ENCODE measurements at places on chromosomes 6 and 20.

- DNase-seq, result no peak
Measured at GRCh38 chr6:143313163-143313562, 137.3 kb downstream of the ADAT2 start.

GRCh38 chr20:33645396-33645795 is 16.7 kb upstream of the C20orf144 start:
- DNase-seq, result no peak

- DNase-seq, result no peak
Measured at GRCh38 chr6:153334121-153334520, 203.0 kb upstream of the RGS17 start.

GRCh38 chr6:121881974-121882667 is 446.7 kb downstream of the GJA1 start:
- no peak for DNase-seq

DNA sequence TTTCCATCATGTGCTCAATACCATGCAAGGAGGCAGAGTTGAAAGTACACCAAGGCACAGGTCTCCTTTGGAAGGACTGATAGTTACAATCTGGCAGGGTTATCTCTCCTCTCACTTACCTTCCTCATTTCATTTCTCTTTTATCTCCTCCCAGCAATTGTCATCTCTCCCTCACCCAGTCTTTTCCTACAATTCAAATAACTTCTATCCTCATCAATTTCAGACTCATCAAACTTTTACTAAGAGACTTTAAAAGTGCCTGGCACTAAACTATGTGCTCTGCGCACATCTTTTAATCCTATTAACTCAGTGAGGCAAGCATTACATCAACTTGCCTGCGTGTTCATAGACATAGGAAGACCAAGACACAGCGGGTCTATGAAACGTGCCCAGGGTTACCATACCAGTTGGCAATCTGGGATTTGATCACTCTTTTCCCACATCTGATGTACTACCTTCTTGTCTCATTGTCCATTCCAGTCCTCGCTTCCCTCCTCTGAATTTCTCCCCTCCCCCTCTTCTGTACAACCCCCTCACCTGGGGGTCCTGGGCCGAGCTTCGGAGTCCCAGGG is 1.2 kb downstream of the VARS1 start:
- peak; percentile 65 for DNase-seq

- no peak for DNase-seq
Measured at GRCh38 chr20:14198416-14198815, 139.0 kb downstream of the FLRT3 start.

GRCh38 chr6:170368544-170368943 is 62.0 kb downstream of the FAM120B start:
- DNase-seq, result no peak

DNA sequence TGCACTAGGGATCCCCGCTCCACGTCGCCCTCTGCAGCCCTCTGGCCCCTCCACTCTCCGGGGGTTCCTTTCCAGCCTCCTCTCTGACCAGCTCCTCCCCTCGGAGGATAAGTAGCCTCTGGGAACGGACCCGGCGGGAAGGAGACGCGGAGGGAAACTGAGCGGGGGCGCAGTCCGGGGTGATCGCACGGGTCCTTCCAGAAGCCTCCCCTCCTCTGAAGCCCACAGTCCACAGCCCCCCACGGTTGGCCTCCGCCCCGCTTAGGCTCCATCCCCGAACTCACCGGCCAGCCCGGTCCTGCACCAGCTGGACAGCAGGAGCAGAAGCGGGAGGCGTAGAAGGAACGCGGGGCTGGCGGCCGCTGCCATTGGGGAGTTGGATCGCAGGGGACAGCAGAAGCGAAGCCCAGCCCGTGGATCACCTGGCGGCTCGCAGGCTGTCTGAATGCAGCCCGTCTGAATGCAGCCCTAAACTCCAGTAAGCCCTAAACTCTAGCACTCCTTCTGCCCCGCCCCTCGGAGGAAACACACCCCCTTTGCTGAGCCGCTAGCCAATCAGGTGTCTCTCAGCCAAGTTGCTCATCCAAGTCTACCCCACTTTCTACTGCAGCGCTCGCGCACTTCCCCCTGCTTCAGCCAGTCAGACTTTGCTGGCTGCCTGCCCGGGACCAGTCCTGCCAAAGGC is at the start of gene RAET1G:
RAET1G (minus strand) TSS at position 480 of the 685 bp plus-strand sequence; CDS start at position 369, 111 bp downstream.
- peak; percentile 86 for DNase-seq

DNA sequence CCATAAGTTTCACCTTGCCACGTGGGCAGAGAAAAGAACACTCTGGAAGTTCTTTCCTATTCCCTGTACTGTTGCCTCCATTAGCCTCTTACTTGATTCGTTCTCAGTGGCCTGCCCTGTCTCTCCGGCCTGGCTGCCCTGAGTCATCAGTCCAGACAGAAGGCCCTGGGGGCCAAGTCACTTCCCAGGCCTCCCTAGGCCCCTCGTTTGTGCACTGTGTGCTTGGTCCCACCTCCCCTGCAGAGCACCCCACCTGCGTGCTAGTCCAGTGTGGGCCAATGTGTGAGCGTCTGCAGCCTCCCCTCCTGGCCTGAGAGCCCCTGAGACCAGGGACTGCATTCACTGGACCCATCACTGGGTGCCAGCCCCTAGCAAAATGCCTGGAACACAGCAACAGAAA is 191.2 kb upstream of the RREB1 start:
- no peak for DNase-seq

- DNase-seq, result no peak
Measured at GRCh38 chr6:27238010-27238983, 9.2 kb upstream of the PRSS16 start.

GRCh38 chr6:170093276-170093657 is 197.6 kb downstream of the DLL1 start:
- DNase-seq, result no peak

DNA sequence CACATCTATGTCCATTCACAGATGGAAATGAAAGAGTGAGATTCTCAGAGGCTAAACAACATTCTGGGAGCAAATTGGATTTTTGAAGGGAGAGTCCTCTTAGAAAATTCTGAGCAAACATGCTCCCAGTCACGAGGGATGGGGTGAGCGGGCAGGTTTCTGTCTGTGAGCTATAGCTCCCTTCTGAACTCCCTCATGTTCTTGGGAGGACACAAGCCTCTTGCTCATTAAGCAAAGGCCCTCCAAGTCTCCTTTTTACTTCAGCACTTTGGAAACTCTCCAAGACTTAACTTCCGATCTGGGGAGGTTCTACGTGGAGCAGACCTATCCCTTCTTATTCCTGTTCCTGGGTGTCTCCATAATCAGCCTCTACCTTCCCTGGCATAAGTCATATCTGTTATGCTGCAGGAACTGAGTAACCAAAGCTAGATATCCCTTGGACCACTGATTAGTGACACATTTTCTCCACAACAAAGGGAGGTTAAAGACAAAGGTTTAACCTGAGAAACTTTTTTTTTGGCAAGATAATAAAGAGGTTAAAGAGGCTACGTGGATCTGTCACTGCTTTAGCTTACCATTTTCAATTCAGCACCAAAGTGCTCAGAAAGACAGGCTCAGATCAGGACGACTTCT is 33.0 kb upstream of the SMIM29 start:
- DNase-seq, result no peak

DNA sequence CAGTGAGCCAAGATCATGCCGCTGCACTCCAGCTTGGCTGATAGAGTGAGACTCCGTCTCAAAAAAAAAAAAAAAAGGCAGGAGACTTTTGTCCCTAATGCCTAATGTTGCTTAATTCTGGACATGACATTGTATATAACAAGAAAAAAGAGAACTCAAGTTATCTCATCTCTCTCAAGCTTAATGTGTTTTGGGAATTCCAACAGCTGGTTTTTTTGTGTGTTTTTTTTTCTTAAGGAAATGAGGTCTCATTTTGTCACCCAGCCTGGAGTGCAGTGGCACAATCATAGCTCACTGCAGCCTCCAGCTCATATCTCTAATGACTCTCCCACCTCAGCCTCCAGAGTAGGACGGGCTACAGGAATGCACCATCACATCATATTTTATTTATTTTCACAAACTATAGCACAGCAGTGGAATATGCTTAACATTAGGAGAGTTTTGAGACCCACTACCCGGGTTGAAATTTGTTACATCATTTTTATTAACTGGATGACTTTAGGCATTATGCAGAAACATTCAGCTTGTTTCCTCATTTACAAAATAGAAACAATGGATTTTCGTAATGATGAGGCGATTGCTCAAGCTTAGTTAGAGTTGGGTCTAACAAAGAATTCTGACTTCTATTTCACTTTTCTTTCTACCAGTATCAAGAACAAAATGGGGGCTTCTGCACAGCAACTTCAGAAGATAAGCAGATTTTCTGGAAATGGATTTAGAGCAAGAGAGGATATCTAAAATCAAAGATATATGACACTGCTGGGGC is 104.1 kb upstream of the BTN3A2 start:
- no peak for DNase-seq

DNA sequence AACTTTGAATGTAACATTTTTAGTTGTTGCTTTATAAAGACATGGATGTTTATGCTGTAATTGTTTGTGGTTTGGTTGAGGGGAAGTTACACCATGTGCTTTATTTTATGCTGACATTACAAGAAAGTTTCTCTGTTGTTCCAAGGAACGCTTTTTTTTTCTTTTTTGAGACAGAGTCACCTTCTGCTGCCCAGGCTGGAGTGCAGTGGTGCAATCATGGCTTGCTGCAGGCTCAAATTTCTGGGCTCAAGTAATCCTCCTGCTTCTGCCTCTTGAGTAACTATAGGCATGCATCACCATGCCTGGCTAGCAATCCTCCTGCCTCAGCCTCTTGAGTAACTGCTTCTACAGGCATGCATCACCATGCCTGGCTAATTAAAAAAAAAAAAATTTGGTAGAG is 21.0 kb upstream of the IFNGR1 start:
- DNase-seq, result no peak

DNA sequence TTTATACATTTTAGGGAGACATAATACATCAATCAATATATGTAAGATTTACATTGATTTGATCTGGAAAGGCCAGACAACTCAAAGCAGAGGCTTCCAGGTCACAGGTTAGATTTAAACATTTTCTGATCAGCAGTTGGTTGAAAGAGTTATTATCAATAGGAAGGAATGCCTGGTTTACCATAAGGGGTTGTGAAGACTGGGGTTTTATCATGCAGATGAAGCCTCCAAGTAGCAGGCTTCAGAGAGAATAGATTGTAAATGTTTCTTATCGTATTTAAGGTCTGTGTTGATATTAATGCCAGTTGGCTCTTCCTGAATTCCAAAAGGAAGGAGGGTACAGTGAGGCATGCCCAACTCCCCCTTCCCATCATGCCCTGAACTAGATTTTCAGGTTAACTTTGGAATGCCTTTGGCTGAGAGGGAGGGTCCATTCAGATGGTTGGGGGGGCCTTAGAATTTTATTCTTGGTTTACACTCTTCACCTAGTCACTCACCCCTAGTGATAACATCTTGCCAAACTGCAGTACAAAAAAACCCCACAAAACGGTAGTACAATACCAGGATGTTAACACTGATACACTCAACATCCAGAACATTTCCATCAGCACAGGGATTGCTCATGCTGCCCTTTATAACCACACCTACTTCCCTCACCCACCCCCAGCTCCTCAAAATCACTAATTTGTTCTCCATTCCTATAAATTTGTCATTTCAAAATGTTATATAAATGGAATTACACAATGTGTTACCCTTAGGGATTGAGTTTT is 259.6 kb upstream of the PLN start:
- DNase-seq, result no peak

DNA sequence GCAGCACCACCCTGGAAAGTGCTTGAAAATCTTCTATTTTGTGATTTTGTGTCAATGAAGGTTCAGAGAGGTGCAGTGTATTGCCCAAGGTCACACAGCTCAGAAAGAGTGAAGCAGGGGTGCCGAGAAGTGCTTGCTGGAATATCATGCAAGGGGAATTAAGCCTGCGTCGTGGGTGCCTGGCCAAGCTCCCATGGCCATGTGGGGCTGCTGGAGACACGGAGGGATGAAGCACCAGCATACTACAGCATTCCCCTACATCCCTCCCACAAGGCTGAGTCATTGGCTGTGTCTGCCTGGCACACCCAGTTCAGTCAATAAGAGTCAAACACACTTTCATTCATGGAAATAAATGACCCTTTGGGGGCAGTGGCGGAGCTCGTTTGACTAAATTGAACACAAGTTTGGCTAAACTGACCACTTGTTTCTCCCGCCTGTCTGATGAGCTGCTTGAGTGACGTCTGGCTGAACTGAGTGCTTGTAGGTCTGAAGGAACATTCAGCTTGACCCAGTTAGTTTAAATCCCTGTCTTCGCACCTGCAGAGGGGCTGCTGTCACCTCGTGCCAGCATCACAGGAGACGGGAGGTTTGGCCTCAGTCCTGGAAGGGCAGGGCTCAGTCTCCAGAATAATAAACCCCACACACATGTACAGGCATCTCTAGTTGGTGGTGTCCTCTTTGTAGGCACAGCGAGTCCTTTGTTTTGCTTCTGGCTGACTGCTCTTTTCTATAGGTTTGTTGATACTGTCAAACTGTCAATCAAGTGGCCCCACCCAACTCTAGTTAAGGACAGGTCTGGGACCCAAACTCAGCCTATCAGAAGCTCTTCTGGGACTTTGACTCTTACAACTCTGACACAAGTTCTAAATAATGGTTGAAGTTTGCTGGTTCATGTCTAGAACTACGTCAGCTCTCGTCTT is 8.4 kb upstream of the TGM2 start:
- DNase-seq, result peak; percentile 88

- DNase-seq, result no peak
Measured at GRCh38 chr6:75118925-75119515, 86.8 kb downstream of the COL12A1 start.

DNA sequence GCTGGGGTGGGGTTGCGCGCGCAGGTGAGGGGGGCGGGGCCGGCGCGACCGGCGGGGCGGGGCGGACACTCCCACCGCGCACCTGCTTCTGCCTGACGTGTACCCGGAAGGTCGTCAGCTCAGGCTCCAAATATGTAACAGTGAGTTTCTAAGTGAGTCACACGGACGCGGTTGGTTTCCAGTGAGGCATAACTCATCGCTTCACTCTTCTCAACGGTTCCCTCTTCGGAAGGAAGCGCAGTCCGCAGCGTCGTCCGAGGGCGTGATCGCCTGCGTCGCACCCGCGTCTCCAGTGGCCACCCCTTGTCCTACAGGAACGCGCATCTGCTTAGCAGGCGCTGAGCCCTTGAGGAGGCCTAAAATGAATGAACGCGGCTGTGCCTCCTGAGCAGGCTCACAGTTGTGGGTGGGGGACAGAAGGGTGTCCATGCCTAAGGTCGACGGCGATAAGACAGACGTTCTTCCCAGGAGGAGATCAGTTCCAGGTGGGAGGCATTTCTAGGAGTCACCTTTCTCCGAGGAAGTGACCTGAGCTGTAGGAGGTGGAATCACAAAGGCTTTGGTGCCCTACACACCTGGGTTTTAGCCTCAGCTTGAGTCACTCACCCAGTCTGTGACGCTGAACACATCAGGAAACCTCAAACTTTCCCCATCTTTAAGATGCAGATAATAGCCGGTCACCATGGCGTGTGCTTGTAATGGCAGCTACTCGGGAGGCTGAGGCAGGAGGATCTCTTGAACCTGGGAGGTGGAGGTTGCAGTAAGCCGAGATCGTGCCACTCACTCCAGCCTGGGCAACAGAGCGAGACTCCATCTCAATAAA is 50.9 kb upstream of the EZR start:
- DNase-seq, result peak; percentile 90

- DNase-seq, result no peak
Measured at GRCh38 chr20:37350649-37351574, 5.0 kb downstream of the SRC start.

GRCh38 chr20:54514028-54514607 is 38.7 kb downstream of the DOK5 start:
- no peak for DNase-seq
